ENCODE measurements at places on chromosomes 1 and 21. TPM values are rescaled to one million over a fixed set of nuclear protein-coding genes. Genes with fewer than 3 reads are reported as not detected.

The SELL gene
- total RNA-seq: 110 TPM

The MORC3 gene
- total RNA-seq: 30.0 TPM

The DCST2 gene
- 1.1 TPM for total RNA-seq

The CNTN2 gene
- not detected for total RNA-seq

The OR2M3 gene
- not detected for total RNA-seq

The MAB21L3 gene
- not detected for total RNA-seq

The BRINP3 gene
- total RNA-seq: not detected

The S1PR1 gene
- total RNA-seq: 134 TPM

The RGS7 gene
- not detected for total RNA-seq

The COL8A2 gene
- total RNA-seq: not detected

The KRTCAP2 gene
- 146 TPM for total RNA-seq

The ITGB2 gene
- 242 TPM for total RNA-seq

The DIRAS3 gene
- not detected for total RNA-seq

The SLC45A1 gene
- total RNA-seq: 0.77 TPM

The ACTL8 gene
- not detected for total RNA-seq

The IL20 gene
- not detected for total RNA-seq

The CCDC190 gene
- total RNA-seq: not detected

The OR2G6 gene
- total RNA-seq: not detected

The SLC9C2 gene
- not detected for total RNA-seq

The DMBX1 gene
- 0.10 TPM for total RNA-seq

The NECTIN4 gene
- not detected for total RNA-seq

Measured in activated CD4-positive, alpha-beta memory T cell treated with anti-CD3 and anti-CD28 coated beads for 36 hours (primary cell).